ENCODE measurements at places on chromosomes 7 and 10.

DNA sequence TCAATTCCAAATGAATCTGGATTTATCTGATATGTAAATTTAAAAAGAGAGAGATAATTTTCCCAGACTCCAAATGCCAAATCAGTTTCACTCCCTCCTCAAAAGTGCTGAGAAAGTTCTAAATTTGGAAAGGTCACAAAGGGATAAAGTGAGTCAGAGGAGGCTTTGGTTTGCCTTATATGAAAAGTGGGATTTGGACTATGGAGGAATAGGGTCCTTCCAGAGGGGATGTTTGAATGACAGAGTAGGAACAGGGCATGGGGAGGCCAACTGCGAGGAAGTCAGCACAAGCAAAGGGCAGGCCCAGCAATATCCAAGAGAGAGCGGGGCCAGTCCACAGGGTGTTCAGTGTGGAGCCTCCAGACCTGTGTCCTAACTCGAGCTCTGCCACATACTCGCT, 9.8 kb upstream of the FAS start:
- DNase-seq = no peak

GRCh38 chr10:44180321-44181168, 204.4 kb downstream of the CXCL12 start:
- DNase-seq = no peak

- no peak for DNase-seq
Measured at GRCh38 chr7:16669581-16669980, 23.6 kb downstream of the BZW2 start.

- no peak for DNase-seq
Measured at GRCh38 chr7:99653754-99654153, 26.0 kb downstream of the CYP3A5 start.

DNA sequence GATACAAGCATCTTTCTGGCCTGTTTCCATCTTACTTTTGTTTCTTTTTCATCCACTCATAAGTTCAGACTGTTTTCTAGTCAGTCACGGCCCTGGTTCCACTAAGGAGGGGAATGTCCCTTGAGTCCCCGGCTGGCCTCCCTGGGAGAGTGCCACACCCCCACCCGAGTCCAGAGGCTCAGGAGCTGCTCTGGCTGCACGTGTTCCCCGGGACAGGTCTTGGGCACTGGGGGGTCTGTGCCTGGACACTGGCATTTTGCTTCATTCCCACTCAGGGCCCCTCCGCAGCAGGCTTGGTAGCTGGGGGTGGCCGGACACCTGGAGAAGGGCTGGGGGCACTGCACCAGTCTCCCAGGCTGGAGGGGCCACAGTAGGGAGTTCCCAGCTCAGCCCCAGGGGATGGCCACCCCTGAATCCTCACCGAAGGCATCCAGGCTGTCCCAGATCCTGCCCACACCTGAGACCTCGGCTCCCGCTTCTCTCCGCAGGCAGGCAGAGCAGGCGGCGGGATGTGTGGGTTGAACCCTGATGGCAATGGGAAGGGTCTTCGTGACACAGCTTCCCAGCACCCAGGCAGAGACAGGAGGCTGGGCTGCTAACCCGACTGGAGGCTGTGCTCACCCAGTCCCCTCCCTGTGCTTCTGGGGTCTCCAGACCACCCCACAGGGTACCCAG, 92.3 kb downstream of the BMS1 start:
- no peak for DNase-seq

GRCh38 chr7:135233570-135233969, at the start of gene STRA8:
STRA8 (plus strand) TSS chr7:135233838; CDS start chr7:135240525, 6,687 bp downstream.
- DNase-seq = no peak

DNA sequence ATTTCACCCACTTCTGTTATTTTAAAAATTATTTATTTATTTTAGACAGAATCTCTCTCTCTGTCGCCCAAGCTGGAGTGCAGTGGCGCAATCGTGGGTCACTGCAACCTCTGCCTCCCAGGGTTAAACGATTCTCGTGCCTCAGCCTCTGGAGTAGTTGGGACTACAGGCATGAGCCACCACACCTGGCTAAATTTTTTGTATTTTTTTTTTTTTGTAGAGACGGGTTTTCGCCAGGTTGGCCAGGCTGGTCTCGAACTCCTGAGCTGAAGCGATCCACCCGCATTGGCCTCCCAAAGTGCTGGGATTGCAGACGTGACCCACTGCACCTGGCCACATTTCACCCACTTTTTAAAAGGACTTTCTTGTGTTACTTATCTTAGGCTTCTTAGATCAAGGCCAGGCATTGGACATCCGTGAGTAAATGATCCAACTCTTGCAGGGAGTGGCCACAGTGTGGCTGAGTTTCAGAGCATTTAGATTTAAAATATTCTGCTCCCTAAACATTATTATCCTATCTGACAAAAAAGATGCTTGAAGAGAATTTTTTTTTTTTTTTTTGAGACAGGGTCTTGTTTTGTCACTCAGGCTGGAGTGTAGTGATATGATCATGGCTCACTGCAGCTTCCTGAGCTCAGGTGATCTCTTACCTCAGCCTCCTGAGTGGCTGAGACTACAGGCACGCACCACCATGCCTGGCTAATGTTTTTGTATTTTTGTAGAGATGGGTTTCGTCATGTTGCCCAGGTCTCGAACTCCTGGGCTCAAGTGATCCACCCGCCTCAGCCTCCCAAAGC, 14.4 kb downstream of the SNX10 start:
- no peak for DNase-seq

GRCh38 chr7:105623378-105623777, 42.1 kb upstream of the EFCAB10 start:
- no peak for DNase-seq

- no peak for DNase-seq
Measured at GRCh38 chr7:159118197-159118595, 26.5 kb downstream of the VIPR2 start.

DNA sequence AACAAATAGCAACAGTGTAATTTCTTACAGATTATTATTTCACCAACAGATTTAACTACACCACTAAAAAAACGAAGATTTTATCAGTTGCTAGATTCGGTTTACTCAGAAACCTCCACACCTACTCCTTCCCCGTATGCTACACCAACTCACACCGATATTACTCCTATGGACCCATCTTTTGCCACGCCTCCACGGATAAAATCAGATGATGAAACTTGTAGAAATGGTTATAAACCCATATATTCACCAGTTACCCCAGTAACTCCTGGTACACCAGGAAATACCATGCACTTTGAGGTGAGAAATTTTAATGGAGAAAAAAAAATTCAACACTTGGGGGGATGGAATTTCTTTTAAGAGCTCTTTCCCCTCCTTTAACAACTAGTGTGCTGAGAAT, 92.5 kb downstream of the KMT2E start:
- no peak for DNase-seq

DNA sequence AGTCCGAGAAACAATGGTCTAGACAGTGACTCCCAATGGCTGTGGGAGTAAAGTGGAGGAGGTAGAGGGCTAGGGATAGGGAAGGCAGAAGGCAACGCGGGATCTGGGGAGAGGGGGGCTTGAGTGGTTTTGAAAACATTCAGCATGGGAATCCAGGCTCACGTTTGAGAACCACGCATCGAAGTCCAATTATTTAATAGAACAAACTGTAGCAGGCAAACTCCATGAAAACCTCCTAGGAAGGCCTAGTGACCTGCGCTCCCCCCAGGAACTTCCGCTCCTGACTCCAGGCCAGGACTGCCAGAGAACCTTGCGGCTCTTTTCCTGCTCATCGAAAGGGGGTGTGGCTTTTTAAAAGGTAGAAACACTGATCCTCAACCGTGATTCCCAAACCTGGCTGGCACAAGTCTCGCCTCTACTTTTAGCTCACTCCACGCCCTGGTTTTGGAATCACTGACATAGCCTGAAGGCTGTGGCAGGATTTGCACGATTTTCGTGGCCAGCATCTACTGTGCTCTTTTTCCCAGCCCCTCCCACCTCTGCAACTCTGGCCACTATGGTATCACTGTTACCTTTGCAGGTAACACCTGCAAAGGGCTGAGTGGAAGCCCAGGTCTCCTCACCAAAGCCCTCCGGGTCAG, 43.4 kb downstream of the MYOF start:
- DNase-seq = no peak

- DNase-seq = no peak
Measured at GRCh38 chr7:1969459-1970284, 263.1 kb downstream of the MAD1L1 start.

DNA sequence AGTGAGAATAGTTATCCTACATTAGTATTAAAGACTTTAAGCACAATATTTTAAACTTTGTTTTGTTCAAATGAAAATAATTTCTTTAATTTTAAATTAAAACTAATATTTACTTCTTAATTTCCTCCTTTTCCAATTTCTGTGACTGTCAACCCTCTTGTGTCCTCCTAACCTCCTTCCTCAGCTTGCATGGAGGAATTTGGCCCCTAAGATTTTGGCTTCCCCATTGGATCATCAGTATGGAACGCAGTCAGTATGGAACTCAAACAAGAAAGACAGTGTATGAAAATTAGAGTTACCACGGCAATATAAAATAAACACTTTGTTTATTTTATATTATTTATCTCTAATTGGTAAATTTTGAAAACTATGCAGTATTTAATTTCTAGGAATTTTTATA, 91.2 kb downstream of the CYP51A1 start:
- no peak for DNase-seq

GRCh38 chr10:30697806-30698205, 68.3 kb upstream of the LYZL2 start:
- DNase-seq = no peak

GRCh38 chr7:30897770-30898169, 13.9 kb upstream of the AQP1 start:
- no peak for DNase-seq

- DNase-seq = no peak
Measured at GRCh38 chr10:80187465-80188409, 17.6 kb downstream of the ANXA11 start.

DNA sequence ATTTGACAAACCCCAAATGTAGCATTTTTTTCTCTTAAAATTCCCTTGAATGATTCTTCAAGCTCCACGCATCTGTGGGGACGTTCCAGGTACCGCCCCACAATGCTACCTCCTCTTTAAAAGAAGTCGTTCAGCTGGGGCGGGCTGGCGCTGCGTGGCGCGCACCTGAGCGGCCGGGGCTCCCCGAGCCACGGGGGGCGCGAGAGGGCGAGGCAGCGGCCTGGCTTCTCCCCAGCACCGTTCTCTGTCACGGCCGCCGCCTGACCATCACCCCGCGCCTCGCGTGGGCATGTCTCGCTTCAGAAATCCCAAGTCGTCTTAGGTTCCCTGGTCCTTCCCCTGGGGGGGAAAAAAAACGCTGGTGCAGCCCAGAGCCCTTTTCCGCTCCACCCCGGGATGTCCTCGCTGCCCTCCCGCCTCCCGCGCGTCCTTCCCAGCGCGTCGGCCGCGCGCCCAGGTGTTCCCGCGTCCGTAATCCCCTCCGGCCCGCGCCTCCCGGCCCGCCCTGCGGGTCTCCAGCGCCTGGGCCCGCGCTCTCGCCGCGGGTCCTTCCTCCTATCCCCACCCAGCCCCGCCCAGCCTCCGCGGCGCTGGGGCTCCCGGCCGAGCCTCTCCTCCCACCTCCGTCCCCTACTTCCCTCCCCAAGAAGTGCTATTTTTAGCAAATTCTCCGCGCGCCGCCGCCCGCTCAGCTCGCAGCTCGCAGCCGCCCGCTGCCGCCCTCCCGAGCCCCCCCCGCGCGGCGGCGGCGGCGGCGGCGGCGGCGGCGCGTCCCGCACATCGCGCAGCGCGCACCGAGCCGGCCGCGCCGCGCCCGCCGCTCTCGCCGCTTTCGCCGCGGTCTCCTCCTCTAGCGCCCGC, 58.7 kb upstream of the PRPS1L1 start:
- no peak for DNase-seq

- no peak for DNase-seq
Measured at GRCh38 chr7:17158261-17158660, 140.2 kb upstream of the AHR start.

DNA sequence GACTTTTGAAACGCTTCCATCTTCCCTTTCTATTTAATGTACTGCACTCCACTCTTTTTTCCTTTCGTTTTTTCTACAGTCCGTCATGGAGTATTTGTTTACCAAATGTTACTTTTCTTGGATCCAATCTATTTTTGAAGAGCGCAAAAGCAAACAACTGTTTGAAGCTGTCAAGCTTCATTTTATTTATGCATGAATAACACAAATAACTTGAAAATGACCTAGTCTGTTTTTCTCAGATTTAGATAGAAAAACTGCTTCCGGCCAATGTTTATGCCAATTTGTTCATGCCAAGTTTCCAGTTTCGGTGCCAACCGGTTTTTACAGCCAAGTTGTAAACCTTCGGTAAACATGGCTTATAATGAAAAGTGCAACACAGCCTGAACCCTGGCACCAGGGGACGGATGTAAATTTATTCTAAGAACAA, 150.9 kb upstream of the KLF6 start:
- no peak for DNase-seq

GRCh38 chr10:124680675-124681074, 63.5 kb downstream of the FAM53B start:
- DNase-seq = no peak

DNA sequence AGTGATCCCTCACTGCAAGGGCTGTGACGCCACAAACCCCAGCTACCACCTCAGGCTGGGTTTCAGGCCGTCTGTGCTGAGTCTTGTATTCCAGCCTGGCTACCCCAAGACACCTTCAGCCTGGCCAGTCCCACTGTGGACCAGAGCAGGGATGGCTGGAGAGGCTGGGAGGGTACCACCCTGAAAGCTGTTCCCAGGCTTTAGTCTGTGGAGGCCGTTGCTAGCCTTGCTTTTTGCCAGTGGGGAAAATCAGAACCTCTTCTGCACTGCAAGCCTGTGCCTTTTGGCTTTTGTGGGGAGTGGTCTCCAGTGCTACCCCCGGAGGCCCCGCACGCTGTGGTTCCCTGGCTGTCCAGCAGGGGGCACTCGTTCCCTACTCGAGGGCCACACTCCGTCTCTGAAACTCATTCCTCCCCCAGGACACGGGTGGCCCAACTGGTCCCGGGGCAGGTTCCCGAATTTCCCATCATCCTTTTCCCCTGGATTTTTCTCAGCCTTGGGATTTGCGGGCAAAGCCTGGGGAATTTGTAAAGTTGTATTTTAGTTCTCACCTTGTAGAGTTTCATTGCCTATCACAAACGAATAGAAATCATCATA, 128.4 kb upstream of the BTBD16 start:
- DNase-seq = peak; percentile 23

- DNase-seq = no peak
Measured at GRCh38 chr10:11849911-11850310, 26.8 kb downstream of the PROSER2 start.

GRCh38 chr7:116806046-116806944, 56.1 kb upstream of the CAPZA2 start:
- no peak for DNase-seq

DNA sequence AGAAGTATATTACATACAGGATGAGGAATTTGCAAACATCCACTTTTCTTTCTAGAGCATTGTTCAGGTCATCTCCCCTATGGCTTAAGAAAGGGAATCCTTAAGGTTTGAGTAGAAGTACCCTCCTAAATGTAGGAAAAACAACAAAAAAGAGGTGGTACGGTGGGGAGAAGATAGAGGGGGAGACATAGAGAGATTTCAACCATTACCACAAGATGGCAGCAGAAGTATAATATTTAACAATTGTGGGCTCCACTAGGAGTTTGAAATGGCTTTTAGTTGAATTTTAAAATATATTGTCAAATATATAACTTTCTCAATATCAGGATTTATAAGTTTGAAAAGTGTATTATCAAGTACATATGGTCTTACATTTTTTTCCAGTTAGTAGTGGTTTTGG, 72.7 kb upstream of the PRKG1 start:
- no peak for DNase-seq

All from stimulated activated CD4-positive, alpha-beta T cell treated with anti-CD3 and anti-CD28 coated beads, TNF-alpha, amount 100 ng/mL, for 24 hours (primary cell).